ENCODE measurements at places on chromosomes 16 and 17.

- DNase-seq, result no peak
These were observed 22.9 kb downstream of the C1QTNF1 start for GRCh38 chr17:79046916-79047280.

- no peak for DNase-seq
These were observed 53.7 kb upstream of the CACNG4 start for GRCh38 chr17:66910651-66911285.

DNA sequence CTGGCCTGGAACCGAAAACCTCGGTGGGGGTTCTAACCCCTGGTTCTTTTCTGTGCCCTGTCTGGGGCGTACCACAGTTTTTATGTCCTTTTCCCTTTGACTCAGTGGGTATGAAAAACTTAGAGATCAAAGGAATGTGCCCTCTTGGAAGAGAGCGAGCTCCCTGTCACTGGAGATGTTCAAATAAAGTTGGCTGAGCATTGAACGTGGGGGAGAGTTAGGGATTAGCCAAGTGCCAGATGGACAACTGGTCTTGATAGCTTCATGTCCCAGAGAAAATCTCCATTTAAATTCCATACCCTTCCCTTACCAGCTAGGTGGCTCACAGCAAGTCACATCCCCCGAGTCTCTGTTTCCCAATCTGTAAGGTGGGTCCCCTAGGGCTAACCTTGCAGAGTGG is 9.5 kb downstream of the ADGRG1 start:
- DNase-seq, result no peak

- no peak for DNase-seq
These were observed 12.8 kb downstream of the SMIM5 start for GRCh38 chr17:75645889-75646637.

DNA sequence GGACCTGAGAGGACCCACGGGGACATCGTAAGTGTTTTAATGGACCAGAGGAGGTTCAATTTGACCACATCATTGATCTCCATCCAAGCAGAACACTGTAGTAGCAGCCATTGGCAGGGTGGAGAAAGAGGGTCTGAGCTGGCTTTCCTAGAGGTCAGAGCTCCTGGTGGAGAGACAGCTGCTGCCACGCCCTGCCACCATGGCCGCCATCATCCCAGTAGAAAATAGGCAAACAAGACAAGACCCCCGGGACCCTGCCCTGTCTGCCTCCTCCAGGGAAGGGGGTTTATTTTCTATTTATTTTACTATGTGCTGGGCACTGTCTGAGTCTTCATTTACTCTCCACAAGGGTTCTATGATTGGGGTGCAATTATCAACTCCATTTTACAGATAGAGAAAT is 11.4 kb upstream of the ITGA3 start:
- no peak for DNase-seq

DNA sequence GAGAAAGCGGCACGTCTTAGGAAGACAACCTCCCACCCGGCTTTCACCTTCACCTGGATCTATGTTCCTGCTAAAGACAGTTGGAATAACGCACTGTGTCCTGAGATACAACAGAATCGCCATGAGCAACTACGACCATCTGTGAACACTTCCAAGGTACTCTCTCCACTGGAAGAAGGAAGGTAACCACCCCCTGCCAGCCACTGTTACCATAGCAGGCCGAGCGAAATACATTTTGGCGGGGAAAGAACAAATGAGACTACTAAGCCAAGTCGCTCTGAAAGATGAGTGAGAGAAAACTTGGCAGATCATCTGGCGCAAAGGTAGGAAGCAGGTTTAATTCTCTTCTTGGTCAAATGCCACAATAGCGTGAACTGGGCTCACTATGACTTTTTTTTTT is 9.8 kb downstream of the CRK start:
- no peak for DNase-seq

DNA sequence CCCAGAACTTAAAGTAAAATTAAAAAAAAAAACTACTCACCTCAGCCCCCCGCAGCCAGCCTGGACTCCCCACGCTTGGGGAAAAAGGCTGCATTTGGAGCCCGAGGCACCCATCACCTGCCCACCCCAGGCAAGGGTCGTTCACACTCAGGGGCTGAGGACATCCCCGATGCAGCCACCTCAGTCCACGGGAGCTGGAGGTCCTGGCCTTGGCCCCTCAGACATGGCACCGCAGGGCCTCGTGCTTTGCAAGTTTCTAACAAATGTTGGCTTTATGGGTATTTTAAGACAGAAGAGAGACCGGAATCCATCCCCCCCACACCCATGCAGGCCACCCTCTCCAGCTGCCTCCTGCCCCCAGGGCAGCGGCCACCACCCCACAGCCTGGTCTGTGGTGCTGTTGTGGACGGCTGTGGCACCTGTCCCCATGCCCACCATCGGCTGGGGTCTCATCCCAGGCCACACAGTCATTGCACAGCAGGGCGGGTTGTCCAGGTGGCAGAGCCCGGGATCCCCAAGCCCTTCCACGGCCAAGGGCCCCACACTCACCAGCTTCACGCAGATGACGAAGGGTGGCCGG is 116.4 kb upstream of the ZNF750 start:
- no peak for DNase-seq

Data from activated T-cell treated with anti-CD3 and anti-CD28 coated beads for 24 hours (primary cell).